Fibroblast of the conjunctiva (primary cell): ENCODE measurements at places on chromosomes 3 and 15.

DNA sequence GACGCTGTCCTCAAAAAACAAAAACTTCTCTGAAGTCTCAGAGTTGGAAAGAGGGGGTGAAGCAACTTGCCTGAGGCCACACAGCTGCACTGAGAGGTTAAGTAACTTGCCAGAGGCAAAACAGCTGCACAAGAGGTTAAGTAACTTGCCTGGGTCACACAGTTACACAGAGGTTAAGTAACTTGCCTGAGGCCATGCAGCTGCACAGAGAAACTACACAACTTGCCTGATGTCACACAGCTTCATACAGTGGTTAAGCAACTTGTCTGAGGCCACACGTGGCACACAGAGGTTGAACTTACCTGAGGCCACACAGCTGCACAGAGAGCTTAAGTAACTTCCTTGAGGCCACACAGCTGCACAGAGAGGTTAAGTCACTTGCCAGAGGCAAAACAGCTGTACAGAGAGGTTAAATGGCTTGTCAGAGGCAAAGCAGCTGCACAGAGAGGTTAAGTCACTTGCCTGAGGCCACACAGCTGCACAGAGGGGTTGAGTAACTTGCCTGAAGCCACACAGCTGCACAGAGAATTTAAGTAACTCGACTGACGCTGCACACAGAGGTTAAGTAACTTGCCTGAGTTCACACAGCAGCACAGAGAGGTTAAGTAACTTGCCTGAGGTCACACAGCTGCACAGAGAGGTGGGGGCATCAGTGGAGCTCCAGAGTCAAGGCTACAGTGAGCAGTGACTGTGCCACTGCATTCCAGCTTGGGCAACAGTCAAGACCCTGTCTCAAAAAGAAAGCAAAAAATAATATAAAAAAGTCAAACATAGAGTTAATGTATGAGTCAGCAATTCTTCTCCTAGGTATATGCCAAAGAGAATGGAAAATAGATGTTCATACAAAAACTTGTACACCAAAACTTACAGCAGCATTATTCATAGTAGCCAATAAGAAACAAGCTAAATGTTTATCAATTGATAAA, 12.0 kb upstream of the ACAD9 start:
- peak; percentile 30 for DNase-seq

- no peak for DNase-seq
These were observed 236.4 kb downstream of the CDIN1 start for GRCh38 chr15:36815786-36816185.

- peak; percentile 72 for DNase-seq
These were observed 103.1 kb upstream of the PTX3 start for GRCh38 chr3:157333551-157333991.

GRCh38 chr3:58526515-58526957, 10.5 kb downstream of the ACOX2 start:
- DNase-seq = peak; percentile 79
